ENCODE measurements at places on chromosomes 2 and 18. TPM values are rescaled to one million over a fixed set of nuclear protein-coding genes. Genes with fewer than 3 reads are reported as not detected.

DNA sequence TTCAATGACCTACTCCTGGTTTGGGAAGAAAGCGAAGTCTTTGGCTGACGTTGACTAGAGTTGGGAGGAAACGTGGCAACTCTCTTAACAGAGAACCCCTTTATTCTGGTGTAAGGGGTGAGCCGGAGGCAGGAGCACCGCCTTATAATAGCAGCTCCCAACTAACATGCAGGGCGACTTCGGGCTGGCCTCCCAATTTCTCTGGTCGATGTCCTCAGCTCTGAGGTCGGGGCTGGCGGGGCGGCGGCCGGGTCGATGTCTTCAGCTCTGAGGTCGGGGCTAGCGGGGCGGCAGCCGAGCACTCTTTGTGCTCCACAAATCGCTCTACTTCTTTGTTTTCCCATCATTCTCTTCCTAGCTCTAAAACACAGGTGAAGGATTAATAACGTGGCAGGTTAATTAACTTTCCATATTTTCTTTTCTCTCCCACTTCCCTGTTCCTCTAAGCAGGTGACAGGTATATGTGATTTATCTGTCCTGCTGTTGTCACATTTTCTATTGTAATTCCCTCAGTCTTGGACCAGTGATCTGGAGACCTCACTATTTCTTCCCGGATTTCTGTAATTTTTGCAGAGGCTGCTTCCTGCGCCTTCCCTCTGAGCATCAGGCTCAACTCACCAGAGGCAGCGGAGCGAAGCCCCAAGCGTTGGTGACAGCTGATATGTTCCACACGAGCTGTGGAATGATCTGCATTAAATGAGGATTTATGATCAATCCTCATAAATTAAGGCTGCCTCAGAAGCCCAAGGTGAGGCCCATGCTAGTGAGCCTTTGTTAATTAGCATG lies 64.3 kb downstream of the ACKR3 start:
- no peak overlapping the region for H3K4me3 ChIP-seq
- no peak for DNase-seq
- H3K4me1 ChIP-seq: no peaks in the 10 kb centered on the region
- H3K27me3 ChIP-seq: no peaks in the 10 kb centered on the region

DNA sequence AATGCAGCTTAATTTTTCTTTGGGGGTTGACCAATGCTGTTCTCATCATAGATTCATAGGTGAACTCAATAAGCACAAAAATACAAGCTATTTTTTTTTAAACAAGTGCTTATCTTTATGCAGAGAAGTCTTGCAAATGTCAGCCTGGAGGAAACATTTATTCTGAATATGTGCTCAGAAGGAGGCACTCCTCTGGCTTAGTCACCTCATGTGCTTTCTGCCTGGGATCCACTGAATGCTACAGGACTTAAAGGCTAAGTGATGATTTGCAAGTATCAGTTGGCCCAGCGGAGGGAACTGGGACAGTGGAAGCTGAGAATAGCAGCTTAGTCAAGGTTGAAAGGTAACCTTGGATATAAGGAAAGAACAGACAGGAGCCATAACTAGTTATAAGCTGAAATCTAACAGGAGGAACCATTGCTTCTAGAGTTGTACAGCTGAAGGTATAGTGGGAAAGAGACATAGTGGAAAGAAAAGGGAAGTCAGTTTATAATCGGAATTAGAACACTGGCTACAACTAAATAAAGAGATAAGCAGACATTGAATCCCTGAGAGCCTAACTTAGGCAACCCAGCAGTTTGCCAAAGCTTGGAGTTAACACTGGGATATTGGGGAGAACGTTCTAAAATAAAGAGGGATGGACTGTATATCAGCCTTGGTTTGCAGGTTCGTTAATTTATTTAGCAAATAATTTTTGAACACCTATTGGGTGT lies 488.7 kb downstream of the SUCLG1 start:
- DNase-seq: no peak
- H3K27ac ChIP-seq: no peak overlapping the region
- H3K4me3 ChIP-seq: no peak overlapping the region
- no peaks in the 10 kb centered on the region for H3K4me1 ChIP-seq

- DNase-seq: no peak
- H3K36me3 ChIP-seq: peaks cover 28% of the 10 kb centered on the region
- H3K27me3 ChIP-seq: no peaks in the 10 kb centered on the region
- no peak overlapping the region for H3K27ac ChIP-seq
These were observed 34.6 kb upstream of the B3GNT7 start for GRCh38 chr2:231360881-231361371.

- H3K27ac ChIP-seq: peak overlapping the region; percentile 38
- no peak for DNase-seq
- H3K4me1 ChIP-seq: no peaks in the 10 kb centered on the region
- no peak overlapping the region for H3K4me3 ChIP-seq
- no peaks in the 10 kb centered on the region for H3K36me3 ChIP-seq
These were observed 86.9 kb downstream of the RDH14 start for GRCh38 chr2:18473241-18474181.

GRCh38 chr2:216897561-216898203 lies 37.8 kb upstream of the TNP1 start:
- H3K27me3 ChIP-seq: no peaks in the 10 kb centered on the region
- H3K36me3 ChIP-seq: no peaks in the 10 kb centered on the region
- H3K27ac ChIP-seq: no peak overlapping the region
- no peak overlapping the region for H3K4me3 ChIP-seq
- H3K4me1 ChIP-seq: no peaks in the 10 kb centered on the region

DNA sequence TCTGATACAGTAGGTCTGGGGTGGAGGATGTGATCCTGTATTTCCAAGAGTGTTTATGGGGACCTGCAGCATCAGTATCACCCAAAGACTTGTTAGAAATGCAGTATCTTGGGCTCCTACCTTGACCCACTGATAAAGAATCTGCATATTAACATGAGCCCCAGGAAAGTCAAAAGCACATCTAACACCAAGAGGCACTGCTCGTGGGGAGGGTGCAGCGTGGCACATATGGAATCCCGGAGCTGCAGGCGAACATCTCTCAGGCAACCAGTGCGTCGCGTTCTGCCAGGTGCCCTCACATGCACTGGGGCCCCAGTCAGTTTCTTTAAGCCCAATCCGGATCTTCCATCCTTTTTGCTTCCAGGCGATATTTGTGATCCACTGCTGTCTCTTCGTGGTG lies 41.3 kb upstream of the ASB18 start:
- no peak overlapping the region for H3K27ac ChIP-seq
- H3K4me1 ChIP-seq: no peaks in the 10 kb centered on the region
- H3K4me3 ChIP-seq: no peak overlapping the region
- no peaks in the 10 kb centered on the region for H3K36me3 ChIP-seq
- no peaks in the 10 kb centered on the region for H3K27me3 ChIP-seq
- DNase-seq: no peak

- no peaks in the 10 kb centered on the region for H3K36me3 ChIP-seq
- no peak overlapping the region for H3K4me3 ChIP-seq
- DNase-seq: peak; percentile 40
These were observed 2.4 kb upstream of the CHRNG start for GRCh38 chr2:232537079-232537478.

DNA sequence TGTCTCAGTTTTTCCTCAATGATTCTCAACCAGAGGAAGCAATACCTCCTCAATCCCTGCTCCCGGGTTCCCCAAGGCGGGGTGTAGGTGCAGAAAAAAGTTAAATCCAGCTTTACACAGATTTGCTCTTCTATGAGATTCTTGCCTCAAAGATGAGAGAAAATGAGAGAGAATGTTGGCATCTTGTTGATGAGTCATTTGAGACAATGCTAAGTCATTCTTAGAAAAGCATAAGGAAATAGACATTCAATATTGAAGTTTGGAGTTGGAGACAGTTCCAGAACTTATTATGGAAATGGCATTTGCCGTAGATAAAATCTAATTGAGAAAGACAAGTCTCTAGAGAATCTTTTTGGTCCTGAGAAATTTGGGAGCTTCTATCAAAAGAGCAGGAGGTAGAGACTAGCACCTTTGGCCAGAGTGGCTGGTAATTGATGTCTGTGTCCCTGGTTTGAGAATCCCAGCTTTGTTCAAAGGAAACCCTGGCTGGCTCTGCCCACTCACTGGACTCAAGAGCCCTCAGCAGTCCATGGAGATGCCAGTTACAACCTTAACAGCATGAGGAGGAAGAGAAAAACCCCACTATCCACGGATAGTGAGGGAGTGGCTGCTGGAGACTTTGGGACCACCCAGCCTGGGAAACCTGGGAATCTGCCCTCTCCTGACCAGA lies 181.2 kb downstream of the FAM124B start:
- peak; percentile 7 for DNase-seq
- no peak overlapping the region for H3K4me3 ChIP-seq
- H3K36me3 ChIP-seq: no peaks in the 10 kb centered on the region

DNA sequence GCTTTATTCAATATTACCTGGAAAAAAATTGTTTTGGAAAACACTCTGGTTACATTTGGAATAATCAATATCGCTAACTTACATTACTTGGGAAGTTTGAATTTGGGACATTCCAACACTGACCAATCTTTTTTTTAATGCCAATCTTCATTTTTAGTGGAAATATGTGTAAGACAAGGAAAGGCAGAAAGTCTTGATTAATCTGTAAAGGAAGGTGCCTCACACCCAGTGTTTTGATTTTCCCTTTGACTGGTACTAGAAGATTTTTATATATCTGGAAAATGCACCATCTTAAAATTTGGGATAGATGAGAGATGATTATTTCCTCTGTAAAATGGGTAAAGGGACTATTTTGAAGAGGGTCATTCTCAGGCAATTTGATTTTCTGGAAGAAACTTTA lies 879.2 kb upstream of the ZEB2 start:
- DNase-seq: no peak
- no peaks in the 10 kb centered on the region for H3K4me1 ChIP-seq
- H3K4me3 ChIP-seq: no peak overlapping the region
- no peaks in the 10 kb centered on the region for H3K36me3 ChIP-seq
- no peaks in the 10 kb centered on the region for H3K27me3 ChIP-seq

DNA sequence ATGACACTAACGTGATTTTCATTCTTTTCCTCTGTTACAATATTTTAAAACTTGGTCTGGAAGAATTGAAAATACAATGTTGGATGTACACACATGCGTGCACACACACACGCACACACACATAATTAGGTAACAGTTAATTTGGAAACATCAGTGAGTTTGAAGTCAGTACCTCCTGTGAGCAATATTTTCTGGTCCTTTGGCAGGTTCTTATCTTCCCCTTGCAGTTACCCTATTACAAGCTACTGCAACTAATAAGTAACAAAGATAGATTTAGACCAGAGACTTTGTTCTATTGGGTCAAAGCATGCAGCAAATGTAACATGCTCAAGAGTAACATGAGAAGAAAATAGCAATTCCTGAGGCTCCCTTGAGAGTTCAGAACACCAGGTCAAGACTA lies 73.3 kb downstream of the ZNF385B start:
- H3K4me3 ChIP-seq: no peak overlapping the region
- no peak overlapping the region for H3K27ac ChIP-seq
- H3K4me1 ChIP-seq: no peaks in the 10 kb centered on the region
- no peaks in the 10 kb centered on the region for H3K36me3 ChIP-seq

- no peaks in the 10 kb centered on the region for H3K4me1 ChIP-seq
- H3K27ac ChIP-seq: no peak overlapping the region
- peaks cover 8% of the 10 kb centered on the region for H3K36me3 ChIP-seq
- DNase-seq: no peak
- no peaks in the 10 kb centered on the region for H3K27me3 ChIP-seq
These were observed 52.6 kb upstream of the EMILIN2 start for GRCh38 chr18:2794159-2794558.

- no peak overlapping the region for H3K4me3 ChIP-seq
- H3K27me3 ChIP-seq: peaks cover 3% of the 10 kb centered on the region
- H3K4me1 ChIP-seq: no peaks in the 10 kb centered on the region
- no peak overlapping the region for H3K27ac ChIP-seq
- DNase-seq: peak; percentile 11
These were observed 541 bp upstream of the SCYGR3 start for GRCh38 chr2:227615181-227615580.

DNA sequence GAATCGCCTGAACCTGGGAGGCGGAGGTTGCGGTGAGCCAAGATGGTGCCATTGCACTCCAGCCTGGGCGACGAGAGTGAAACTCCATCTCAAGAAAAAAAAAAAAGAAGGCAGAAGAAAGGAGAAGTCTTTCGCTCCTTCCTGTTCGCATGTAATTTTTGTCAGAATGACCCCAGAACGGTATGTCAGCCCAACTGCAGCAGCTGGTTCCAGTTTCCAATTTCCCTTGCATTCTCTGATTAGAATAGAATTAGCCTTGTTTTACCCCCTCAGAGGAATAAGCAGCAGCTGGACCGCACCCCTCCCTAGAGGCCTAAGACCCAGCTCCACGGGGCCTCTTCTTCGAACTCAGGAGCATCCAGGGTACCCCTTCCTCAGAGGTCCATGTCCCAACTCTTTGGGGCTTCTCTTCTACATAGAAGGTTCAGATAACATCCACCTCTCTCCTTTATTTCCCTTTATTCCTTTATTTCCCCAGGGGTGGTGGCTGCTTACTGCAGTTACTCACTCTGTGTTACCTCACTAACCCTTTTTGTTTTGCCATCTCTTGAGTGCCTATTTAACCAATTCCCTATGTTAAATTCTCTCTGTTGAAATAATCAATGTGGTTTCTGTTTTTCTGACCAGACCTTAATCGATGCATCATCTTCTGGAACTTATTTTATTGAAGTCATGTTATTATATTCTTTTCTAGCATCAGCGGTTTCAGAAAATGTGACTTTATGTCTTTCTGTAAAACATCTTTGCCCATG lies 7.2 kb upstream of the PUM2 start:
- H3K36me3 ChIP-seq: no peaks in the 10 kb centered on the region
- no peaks in the 10 kb centered on the region for H3K27me3 ChIP-seq
- no peak overlapping the region for H3K4me3 ChIP-seq
- DNase-seq: no peak
- no peaks in the 10 kb centered on the region for H3K4me1 ChIP-seq

DNA sequence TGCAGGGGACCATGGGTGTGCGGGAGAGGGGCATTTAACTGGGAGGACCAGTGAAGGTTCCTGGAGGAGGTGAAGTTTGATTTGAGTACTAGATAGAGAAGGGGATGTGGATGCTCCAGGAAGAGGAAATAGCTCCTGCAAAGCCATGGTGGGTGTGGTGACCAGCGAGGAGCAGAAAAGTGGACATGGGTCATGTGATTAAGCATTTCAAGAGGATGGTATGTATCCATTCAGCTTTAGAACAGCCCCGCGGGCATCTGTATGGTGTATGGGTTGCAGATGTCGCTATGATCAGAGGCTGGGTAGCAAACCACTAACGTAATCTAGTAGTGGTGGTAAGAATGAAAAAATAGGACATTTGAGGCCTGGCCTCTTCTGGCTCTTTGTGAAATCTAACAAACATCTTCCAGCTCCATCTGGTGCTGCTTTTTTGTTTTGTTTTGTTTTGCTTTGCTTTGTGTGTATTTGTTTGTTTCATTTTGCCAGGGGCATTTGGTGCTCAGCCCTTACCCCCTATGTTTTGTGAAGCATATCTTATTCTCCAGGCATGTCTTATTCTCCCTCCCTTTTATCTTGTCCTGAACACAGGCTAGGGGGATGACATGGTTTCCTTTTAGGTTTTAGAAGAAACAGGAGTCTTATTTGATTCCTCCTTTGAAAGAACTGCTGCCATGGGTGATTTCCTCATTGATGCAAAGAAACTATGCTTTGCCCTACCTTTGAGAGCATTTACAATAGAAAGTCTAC lies 226.1 kb downstream of the LRRTM1 start:
- no peak overlapping the region for H3K4me3 ChIP-seq
- DNase-seq: no peak
- no peak overlapping the region for H3K27ac ChIP-seq

- no peaks in the 10 kb centered on the region for H3K27me3 ChIP-seq
- H3K4me1 ChIP-seq: peaks cover 2% of the 10 kb centered on the region
- H3K27ac ChIP-seq: peak overlapping the region; percentile 81
- H3K4me3 ChIP-seq: no peak overlapping the region
- DNase-seq: peak; percentile 72
- no peaks in the 10 kb centered on the region for H3K36me3 ChIP-seq
These were observed 1.1 kb upstream of the B3GNT2 start for GRCh38 chr2:62194558-62195420.

The CHMP3 gene
- 125 TPM for polyA plus RNA-seq

The ALPP gene
- not detected for polyA plus RNA-seq

The TUBA4B gene
- polyA plus RNA-seq: 0.67 TPM

The SFT2D3 gene
- polyA plus RNA-seq: 7.4 TPM

The LCT gene
- 332 TPM for polyA plus RNA-seq

All from small intestine (tissue), 16 donors.